ENCODE measurements at places on chromosomes 2 and 18.

GRCh38 chr2:7573166-7573825 is 656.1 kb downstream of the RNF144A start:
- DNase-seq, result no peak

DNA sequence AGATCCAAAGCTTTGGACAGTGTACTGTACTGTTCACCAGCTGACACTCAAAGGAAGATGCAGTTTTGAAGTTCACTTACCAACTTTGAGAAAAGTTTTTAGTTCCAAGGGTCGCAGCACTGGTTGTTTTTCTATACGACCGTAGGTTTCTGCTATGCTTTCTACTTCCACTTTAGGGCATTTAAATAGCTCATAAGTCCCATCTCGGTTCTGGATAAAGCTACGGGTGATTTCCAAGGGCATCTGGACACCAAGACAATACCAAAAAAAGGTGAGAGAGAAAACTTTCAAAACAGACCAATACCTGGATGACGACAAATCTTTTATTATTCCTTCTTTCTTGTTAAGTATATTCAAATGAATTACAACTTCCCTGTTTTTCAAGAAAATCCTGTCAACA is 30.3 kb downstream of the C2orf42 start:
- no peak for DNase-seq

DNA sequence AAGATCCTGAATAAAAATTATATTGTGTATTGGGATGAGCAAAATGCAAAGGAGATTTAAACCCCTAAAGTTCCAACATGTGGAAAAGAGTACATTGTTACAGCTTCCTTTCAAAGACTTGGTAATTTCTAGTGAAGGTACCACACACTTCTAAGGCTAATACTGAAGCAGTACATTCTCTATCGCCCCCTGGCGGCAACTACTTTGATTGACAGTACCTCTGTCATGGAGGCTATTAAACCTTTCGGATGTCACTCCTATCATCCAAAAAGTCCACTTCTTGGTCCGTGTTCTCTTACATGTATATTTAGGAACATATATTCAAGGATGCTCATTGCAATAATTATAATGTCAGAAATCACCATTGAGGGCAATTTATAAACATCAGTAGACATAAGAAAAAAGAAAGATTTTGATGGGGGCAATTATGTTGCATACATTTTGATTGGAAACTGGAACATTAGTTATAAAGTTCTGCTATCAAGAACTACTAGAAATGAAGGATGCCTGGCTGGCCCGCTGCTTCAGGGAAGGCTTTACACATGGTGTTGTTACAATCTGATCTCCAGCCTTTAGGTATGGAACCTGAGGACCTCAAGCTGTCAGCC is 601.6 kb downstream of the CPS1 start:
- DNase-seq, result peak; percentile 5

DNA sequence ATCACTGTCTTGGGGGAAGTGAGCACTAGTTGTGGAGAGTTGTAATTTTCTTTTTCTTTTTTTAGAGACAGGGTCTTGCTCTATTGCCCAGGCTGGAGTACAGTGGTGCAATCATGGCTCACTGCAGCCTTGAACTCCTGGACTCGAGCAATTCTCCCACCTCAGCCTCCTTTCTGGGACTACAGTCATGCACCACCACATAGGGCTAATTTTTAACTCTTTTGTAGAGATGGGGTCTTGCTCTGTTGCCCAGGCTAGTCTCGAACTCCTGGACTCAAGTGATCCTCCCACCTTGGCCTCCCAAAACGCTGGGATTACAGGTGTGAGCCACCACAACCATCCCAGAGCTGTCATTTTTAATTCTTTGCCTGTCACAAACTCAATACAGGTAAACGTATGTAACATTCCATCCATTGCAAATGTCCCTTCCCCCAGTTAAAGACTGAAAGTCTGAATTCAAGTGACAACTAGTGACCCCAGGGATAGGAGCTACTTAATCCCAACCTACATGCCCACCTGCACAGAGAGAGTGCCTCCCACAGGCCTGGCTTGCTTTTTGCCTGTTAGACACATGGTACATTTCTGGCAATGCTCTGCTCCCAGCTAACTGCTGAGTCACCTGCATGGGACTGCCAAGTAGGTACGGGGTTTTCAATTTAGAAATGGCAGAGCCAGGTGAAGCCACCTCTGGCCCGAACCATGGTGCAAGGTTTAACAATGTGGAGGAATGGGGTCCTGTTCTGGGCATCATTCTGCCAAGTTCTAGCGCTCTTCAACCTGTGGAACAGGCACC is 60.6 kb downstream of the CYB5A start:
- no peak for DNase-seq

- no peak for DNase-seq
Measured at GRCh38 chr18:29140590-29140989, 963.7 kb upstream of the CDH2 start.

DNA sequence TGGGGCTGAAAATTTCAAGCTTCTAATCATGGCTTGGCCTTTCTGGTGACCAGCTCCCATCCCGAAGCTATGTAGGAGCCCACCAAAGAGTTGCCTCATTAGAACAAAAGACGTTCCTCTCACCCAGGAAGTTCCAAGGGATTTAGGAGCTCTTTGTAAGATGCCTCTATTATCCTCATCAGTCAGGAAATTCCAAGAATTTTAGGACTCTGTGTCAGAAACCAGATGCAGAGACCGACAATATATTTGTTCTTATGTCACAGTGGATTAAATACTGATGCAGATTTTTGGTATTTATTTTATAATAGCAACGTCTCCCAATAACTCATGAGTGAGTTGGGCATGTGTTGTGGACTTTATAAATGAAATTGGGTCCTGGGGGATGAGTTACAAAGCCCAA is 91.8 kb upstream of the SKOR2 start:
- DNase-seq, result no peak

DNA sequence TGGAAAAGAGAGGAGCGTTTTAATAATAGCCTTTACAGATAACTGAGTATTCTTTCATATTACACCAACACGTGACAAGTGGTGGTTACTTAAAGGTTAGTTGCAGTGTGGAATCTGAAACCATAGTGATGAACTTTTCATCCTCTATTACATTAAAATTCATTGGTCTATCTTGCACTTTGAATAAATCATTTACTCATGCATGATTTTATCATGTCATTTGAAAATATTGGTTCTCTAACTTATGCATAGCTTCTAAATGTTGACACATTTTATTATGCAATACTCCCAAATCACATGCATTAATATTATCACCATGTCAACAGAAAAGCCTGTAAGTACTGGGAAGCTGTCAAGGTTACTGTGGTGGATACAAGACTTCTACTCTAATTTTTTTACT is 1432.2 kb downstream of the LRP1B start:
- no peak for DNase-seq

GRCh38 chr2:20618468-20618885 is 32.4 kb downstream of the HS1BP3 start:
- no peak for DNase-seq

DNA sequence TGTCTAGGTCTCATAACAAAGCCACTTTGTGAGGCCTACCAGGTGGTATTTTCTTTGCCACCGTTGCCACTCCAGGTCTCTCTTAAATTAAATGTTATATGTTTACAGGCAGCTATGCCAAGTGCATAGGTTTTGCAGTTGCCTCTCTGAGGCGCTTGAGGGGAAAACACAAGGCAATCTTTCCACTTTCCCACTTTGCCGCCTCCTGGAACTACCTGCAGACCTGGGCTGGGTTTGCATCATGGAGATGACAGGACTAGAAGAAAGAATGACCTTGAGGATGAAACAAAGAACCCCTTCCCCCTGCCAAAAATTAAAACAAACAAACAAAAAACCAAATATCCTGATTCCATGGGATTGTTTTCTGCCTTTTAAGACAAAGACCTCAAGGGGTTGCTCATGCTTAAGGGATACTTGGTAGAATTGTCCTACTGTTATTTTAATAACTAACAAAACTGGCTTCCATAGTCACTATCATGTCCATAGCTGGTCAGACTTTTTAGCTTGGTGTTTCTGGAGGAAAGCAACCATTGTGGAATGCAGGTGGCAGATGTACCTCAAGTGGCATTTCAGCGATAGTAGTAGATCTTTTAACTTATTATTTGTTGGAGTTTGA is 159.9 kb downstream of the PRPF40A start:
- DNase-seq, result no peak

GRCh38 chr2:75641587-75641986 is 5.0 kb upstream of the MRPL19 start:
- DNase-seq, result no peak

DNA sequence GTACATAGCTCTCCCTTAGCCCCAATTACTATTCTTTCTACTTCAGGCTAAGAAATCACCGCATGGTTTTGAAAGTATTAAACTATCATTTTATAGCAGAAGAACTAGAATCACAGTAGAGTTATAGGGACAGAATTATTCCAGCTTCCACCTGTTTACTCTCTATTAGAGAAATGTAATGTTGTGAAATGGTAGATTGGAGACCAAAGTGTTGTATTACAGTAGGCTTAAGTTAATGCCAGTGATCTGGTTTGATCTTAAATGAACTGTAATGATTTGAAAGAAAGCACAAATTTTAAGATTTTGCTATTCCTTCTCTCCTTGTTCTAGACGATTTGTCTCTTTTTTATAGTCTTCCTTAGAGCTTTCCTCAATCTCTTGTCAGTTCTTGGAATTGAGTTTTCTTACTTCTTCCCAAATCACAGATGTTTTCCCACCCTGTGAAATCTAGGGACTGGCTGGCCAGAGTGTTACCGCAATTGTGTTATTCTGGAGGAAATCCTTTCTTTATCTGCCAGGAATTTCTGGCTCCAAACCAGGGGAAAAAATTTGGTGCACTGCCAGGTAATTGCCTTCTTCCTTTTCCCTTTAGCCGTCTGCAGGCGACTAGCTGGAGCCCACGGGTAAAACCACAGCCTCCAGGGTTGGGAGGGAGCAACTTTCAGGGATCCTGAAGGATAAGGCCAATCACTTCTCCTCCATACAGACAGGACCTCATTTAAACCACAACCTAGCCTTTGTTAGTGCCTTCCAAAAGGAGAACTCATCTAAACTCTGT is 51.7 kb downstream of the NOP58 start:
- DNase-seq, result no peak

GRCh38 chr18:45349019-45349418 is 266.3 kb upstream of the SLC14A2 start:
- no peak for DNase-seq

- DNase-seq, result no peak
Measured at GRCh38 chr2:48343154-48343553, 186.8 kb upstream of the STON1 start.

DNA sequence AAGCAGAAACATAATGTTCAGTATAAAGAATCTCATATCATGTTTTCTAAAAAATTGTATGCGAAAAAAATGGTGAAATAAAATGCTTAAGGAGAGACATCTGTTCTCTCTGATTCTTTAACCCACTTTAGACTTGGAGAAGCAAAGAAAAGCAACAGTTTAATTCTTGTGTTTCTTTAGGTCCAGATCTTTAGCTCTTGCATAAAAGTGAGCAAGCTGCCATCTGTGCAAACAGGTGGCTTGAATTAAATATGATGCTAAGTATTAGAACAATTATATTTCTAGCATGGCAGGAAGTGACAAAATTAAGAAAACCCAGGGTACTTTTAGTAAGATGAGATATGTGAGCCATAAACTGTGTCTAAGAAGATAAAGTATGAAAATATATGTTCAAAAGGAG is 1038.3 kb downstream of the DPP10 start:
- DNase-seq, result no peak

- DNase-seq, result no peak
Measured at GRCh38 chr2:65775839-65776238, 343.4 kb upstream of the SPRED2 start.

DNA sequence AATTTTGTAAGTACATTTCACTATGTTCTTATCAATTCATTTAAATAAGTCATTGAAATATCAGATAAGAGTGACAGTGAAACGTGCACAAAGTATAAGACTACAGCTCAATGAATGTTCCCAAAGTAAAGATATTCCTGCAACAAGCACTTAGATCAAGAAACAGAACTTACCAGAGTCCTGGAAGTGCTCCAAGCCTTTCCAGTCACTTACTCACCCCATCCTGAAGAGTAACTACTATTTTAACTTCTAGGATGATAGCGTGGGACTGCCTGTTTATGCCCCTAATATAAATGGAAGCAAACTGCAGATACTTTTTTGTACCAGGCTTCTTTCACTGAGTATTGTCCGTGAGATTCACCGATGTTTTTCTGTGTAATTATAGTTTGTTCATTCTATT is 768.9 kb downstream of the SLC4A3 start:
- no peak for DNase-seq

DNA sequence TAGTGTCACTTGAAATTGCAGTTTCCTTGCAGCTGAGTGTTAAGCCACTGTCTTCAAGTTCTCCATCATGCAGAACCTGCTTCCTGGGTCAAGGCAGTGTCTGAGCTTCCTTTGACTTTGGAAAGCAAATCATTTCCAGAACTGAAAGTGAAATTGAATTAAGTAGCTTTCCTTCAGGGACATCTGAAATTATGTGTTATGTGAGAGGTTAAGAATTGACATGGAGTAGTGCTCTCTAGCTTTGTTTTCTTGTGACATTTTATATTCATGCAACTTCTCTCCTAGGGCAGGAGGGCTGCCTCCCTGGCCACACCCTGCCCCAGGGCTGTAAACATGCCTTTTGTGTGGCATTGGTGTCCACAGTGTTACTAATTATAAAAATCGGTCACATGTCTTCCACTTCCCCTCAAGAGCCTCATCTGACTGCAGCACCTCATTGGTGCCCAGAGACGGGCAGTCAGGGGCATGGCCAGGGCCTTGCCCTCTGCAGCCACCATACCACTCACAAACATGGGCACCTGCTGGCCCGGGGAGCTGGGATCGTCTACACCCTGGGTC is 14.4 kb downstream of the RAB12 start:
- DNase-seq, result no peak

GRCh38 chr2:193810533-193810932 is 1615.8 kb upstream of the TMEFF2 start:
- DNase-seq, result no peak

DNA sequence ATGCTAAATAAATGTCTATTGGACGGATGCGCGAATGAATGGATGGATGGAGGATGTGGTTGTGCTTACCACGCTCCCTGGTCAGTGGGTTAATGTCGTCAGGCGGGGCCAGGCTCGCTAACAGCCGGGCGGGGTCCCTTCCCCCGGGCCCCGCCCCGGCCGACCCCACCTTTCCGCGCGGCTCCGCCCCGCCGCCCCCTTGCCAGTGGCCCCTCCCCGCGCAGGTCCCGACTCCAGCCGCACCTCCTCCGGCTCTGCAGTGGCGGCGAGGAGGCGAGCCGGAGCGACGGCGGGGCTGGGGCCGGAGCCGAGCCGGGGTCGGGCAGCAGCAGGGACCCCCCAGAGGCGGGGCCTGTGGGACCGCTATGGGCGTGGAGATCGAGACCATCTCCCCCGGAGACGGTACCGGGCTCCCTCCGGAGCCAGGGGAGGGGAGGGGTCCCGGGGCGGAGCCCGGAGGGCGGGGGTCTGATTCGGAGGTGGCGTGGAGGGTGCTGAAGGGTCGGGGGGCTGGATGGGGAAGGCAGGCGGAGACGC is at the start of gene FKBP1B:
TSS of gene FKBP1B (plus strand) at position 257 of the 537 bp plus-strand sequence. CDS start at position 366, 109 bp downstream.
- DNase-seq, result peak; percentile 55

GRCh38 chr2:150126839-150127238 is 360.6 kb downstream of the RND3 start:
- no peak for DNase-seq

- DNase-seq, result no peak
Measured at GRCh38 chr2:46010925-46011490, 286.2 kb upstream of the EPAS1 start.

All from effector memory CD4-positive, alpha-beta T cell (primary cell).